ENCODE measurements at places on chromosomes 3 and 15.

DNA sequence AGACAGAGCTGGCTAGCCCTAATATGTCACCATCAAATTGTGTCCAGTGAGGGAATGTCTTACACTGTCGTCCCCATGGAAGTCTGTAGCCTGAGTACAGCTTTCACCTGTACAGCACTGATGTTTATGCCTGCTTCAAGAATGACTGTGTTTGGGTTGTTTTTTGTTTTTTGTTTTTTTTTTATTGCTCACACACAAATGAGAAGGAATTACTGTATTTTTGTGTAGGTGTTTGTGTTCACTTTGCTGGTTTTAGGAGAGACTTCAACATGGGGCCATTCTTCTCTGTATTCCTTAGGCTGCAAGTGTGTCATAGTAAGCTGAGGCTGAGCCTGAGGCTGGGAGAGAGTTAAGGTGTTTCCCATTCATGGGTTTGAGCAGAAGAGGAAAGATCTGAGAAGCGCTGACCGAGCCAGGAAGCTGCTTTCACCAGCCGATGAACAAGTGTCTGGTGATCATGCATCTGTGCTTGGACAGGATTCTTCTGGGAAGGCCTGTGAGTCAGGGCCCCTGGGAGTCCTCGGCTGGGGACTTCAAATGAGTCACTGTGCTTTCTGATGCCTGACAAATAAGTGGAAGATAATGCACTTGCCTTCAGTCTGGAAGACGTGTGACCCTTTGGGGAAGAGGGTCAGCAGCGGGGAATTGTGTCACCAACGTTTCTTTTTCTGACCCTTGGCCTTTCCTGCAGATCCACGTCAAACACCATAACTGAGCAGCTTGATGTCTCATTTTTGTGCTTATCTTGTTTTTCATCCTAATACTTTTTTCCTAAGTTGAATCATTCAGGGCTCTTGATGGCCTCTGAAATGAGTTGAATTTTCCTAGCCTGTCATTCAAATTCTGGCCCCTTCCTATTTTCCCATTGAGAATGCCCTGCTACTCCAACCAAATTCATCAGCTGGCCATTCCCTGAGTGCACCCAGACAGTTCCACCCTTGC, 36.7 kb upstream of the ZBTB38 start:
- DNase-seq, result no peak

DNA sequence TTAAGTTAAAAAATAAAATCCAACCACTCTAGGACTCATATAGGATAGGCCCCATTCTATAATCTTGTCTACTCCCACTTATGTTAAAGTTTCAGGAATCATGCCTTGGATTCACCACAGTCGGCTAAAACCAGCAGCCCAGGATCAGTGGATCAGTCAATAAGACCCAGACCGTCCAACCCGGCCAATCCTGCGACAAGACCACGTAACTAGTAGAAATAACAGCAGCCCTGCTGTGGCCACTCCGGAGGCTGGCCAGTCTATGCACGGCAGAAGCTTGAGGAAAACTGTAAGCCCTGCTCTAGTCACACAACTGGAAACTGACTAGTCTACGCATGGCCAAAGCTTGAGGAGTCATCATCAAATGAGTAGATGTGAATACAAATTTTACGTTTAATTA, 12.8 kb upstream of the SLC9C1 start:
- no peak for DNase-seq

GRCh38 chr3:6781092-6781491, 79.8 kb upstream of the GRM7 start:
- no peak for DNase-seq

DNA sequence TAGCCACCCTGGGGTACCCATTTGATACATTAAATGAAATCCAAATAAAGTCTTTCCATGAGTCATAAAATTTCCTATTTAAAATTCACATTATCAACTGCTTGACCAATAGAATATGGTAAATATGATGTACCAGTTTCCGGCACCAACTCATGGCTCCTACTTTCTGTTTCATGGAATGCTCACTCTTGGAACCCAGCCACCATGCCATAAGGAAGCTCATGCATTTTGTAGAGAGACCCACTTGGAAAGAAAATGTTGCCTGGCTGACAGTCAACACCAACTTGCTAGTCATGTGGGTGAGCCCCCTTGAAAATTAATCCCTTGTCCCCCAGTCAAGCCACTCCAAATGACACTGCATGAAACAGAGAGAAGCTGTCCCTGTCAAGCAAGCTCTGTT, 57.2 kb downstream of the WWTR1 start:
- no peak for DNase-seq

DNA sequence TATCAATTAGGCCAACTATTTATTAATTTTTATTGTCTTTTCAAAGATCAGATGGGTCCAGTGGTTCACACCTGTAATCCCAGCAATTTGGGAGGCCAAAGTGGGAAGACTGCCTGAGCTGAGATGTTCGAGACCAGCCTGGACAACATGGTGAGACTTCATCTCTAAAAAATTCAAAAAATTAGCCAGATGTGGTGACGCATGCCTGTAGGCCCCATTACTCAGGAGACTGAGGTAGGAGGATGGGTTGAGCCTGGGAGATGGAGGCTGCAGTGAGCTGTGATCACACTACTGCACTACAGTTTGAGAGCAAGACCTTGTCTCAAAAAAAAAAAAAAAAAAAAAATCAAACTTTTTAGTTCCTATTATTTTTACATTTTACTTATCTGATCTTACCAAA, 8.2 kb downstream of the AP3S2 start:
- no peak for DNase-seq

GRCh38 chr3:107990433-107990832, 100.4 kb downstream of the CD47 start:
- no peak for DNase-seq

Data from NT2/D1 (cell line).